Left renal pelvis (tissue), 4 donors: ENCODE measurements at places on chromosomes 1 and 21. TPM values are rescaled to one million over a fixed set of nuclear protein-coding genes. Genes with fewer than 3 reads are reported as not detected.

KCNJ15 gene
- 225 TPM for polyA plus RNA-seq

VSIG8 gene
- not detected for polyA plus RNA-seq

TIAM1 gene
- 14.7 TPM for polyA plus RNA-seq

LORICRIN gene
- polyA plus RNA-seq, result not detected

HSPB7 gene
- 4.2 TPM for polyA plus RNA-seq

BRDT gene
- polyA plus RNA-seq, result not detected

KRTAP7-1 gene
- not detected for polyA plus RNA-seq

AQP10 gene
- polyA plus RNA-seq, result 0.09 TPM

C1orf141 gene
- polyA plus RNA-seq, result not detected

TDRD10 gene
- polyA plus RNA-seq, result 2.6 TPM

FCGR3A gene
- polyA plus RNA-seq, result 2.0 TPM

FCER1A gene
- 0.82 TPM for polyA plus RNA-seq

GRCh38 chr1:233695901-233696300, 82.0 kb downstream of the KCNK1 start:
- no peak for DNase-seq

DNA sequence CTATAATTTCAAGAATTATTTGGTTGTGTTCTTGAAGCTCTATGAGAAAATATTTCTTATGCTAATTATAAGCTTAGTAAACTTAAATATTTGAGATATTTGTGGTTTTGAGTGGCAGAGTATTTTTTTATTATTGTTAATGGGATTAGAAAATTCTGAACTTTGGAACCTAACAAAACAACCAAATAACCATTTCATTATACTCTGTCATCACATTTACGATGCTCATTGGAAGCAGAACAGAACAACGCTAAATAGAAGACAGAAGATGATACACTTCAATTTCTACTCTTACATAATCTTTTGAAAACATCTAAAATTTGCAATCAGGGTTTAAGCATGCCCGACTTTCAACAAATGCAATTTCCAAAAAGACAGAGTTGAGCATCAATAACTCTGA, 270.2 kb downstream of the PTPRC start:
- DNase-seq, result no peak

DNA sequence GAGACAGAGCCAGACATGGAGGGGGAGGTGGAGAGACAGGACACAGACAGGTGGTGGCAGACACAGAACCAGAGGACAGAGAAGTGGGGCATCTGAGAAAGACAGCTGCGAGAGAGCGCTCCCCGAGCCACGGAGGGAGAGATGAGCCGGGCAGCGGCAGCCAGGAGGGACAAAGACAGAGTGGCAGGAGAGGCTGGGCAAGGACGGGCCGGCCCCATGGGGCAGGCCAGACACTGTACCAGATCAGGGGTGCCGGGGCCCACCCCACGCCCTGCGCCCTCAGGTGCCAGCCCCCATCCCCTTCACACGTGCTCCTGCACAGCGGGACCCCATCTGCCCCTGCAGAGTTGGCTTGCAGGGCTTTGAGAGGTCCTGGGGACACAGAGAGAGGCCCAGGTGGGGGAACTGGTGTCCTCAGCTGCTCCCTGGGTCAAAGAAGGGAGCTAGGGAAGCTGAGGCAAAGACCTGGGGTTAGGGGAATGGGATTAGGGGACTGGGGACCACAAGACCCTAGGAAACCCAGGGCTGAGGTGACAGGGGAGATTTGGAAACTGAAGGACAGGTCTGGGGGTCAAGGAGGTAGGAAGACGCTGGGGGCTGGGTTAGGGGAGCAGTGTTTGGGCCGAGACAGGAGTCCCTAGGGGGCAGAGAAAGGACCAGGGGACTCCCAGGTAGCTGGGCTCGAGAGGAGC, 643 bp downstream of the FNDC5 start:
- DNase-seq, result no peak

- no peak for DNase-seq
Observed at GRCh38 chr1:234602334-234603220, 7.4 kb downstream of the IRF2BP2 start.

DNA sequence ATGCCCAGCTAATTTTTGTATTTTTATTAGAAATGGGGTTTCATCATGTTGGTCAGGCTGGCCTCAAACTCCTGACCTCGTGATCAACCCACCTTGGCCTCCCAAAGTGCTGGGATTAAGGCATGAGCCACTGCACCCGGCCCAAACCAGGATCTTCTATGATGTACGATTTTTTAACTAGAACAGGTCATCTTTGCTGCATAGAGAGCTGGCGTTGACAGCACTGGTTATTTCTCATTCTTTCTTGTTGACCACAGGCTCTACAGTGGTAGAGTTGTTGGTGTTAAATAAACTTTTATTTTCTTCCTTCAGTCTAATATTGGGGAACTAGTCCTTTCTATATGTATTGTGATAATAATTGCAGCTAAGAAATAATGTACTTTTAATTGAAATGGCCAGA, 3.8 kb upstream of the MAB21L3 start:
- DNase-seq, result no peak

DNA sequence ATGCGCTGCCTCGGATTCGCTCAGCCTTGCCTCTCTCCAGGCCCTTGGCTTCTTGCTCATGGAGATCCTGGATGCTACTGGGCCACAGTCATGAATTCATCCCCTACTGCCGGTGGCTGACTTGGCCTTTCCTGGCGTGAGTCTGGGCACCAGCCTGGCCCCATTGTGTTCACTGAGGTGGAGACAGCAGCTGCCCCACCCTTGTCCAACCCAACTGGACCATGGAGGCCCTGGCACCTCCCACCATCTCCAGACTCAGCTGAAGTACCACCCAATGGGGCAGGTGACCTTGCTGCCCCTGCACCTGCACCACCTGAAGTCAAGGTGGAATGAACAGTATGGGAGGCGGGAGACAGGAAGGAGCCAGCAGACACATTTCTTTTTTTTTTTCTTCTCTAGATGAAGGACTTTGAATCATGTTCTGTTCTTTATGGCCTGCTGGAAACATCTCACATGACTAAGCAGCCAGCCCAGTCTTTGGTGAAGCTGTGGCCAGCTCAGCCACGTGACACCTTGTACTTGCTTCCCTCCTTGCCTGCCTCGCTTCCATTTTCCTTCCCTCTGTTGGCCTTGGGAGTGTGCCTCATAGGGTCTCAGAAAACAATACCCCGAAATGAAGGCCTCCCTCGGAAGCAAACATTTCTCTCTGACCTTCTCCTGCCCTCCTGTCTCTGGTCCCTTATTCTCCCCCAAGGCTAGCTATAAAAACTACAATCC, 3.8 kb upstream of the SLC30A2 start:
- DNase-seq, result no peak

DNA sequence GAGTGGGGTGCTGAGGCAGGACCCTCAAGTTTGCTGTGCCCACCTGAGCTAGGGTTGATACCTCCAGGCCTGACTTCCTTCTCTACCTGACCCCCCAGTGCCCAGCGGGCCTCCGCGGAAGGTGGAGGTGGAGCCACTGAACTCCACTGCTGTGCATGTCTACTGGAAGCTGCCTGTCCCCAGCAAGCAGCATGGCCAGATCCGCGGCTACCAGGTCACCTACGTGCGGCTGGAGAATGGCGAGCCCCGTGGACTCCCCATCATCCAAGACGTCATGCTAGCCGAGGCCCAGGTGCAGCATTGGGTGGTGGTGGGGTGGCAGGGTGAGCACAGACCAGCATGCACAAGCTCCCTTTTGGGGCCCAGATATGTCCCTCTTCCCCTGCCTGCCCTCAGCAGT, 51.3 kb upstream of the KDM4A start:
- DNase-seq, result no peak

- no peak for DNase-seq
Observed at GRCh38 chr1:23551849-23552248, 7.5 kb downstream of the ID3 start.

DNA sequence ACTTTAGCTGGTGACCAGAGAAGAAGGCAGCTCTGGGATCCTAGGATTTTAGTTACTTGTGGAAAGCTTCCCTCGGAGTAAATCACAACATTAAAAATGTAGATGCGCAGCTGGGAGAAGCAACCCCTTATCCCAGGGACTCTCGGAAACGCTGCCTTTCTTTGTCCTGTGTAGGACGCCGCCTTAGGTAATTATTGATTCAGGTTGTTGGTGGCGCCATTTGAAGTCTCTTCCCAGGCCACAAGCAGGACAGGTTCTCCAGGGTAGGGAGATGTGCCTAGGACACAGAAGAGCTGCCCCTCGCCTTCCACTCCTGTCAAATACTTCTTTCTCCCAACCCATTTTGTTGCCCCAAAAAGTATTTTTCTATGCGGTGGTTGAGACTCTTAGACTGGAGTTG, 10.3 kb downstream of the SLC37A1 start:
- no peak for DNase-seq

DNA sequence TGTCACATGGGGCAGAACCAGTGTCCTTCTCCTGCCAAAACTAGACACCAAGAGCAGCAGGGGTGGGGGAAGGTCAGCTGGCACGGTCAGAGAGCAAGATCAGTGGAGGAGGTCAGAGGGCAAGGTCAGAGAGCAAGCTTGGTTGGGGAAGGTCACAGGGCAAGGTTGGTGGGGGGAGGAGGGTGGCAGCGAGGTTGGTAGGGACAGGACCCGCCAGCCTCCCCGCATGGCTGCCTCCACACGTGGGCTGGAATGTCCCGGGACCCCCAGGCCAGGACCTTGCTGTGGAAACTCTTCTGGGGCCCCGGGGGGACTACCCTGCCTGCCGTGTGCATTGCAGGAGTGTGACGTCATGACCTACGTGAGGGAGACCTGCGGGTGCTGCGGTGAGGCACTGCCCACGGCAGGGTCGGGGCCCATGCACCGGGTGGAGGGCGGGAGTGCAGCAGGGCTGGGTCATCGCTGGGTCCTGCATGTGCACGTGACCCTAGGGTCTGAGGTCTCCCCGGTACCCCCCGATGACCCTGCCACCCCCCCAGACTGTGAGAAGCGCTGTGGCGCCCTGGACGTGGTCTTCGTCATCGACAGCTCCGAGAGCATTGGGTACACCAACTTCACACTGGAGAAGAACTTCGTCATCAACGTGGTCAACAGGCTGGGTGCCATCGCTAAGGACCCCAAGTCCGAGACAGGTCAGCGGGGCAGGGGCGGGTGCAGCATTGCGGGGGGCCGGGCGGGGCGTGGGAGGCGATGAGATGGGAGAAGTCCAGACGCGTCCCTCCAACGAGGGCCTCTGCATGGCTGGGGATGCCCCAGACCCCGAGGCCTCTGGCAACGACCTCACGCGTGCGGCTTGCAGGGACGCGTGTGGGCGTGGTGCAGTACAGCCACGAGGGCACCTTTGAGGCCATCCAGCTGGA, 27.3 kb downstream of the COL6A2 start:
- no peak for DNase-seq

- no peak for DNase-seq
Observed at GRCh38 chr1:185473186-185473585, 156.1 kb upstream of the IVNS1ABP start.

DNA sequence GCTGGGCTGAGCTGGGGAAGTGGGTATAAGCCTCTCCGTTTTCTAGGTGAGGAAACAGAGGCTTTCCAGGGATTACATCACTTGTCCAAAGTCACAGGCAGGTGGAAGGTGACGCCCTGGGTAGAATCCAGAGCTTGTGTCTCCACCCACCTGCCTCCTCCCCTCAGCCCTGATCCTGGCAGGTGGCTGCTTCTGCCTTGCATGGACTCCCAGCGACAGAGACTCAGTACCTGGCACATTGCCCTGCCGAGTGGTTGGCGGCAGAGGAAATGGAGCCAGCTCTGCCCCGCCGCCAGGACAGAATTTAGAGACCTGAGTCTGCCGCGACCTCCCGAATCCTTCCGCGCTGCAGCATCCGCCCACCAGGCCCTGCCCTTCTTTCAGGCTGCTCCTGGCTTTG, 2.1 kb downstream of the PLA2G2E start:
- no peak for DNase-seq

- no peak for DNase-seq
Observed at GRCh38 chr1:150558303-150558704, 9.1 kb downstream of the ADAMTSL4 start.

GRCh38 chr21:44699502-44700001, 2.6 kb downstream of the KRTAP10-12 start:
- no peak for DNase-seq

DNA sequence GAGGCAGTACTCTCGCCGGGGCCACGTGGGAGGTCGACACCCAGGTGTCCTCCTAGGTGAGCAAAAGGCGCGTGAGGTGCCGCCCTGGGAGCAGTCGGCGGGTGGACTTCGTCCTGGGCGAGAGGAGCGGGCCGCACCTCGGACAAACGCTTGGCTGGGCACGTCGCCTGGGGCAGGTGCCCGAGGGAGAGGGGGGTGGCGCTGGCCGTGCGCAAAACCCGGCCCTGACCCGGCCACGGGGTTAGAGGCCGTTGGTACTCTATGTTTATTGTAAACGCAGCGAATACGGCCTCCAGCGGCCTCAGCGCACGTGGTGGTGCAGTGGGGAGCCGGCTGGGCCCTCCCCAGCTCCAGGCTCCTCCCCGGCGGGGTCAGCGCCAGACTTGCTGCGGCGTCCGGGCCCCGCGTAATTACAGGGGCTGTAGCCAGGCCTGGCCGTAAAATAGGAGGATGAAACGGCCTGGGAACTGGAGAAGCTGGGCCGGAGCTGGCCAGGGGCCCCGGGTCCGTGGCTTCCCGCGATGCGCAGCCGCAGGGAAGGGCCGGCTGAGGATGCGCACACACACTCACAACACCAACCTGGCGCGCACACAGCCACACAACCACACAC, 1.6 kb upstream of the EFNA1 start:
- no peak for DNase-seq

DNA sequence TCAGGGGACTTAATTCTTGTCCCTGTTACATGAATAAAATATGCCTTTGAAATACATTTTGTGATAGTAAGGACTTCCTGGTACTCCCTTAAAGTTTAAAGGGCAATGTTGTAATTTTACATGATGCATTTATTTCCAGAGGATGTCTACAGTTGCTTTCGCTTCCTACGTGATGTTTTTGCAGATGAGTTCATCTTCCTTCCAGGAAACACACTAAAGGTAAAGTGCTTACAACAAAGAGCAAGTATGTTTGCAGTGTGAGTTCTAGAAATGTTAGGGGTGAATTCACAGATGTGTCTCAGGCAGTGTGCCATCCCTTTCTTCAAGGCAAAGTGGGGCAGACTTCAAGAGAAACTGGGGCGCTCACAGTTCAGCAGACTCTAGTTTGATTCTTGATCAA, 31.2 kb downstream of the GNPAT start:
- no peak for DNase-seq

GRCh38 chr21:36134803-36135390, at the start of gene CBR3:
Gene CBR3 (plus strand): TSS chr21:36135079. CDS start chr21:36135193, 114 bp downstream.
- no peak for DNase-seq

- DNase-seq, result no peak
Observed at GRCh38 chr1:227323171-227323966, 5.1 kb upstream of the CDC42BPA start.
